ENCODE measurements at places on chromosomes 16 and 17.
A peak's percentile ranks its signal among the peaks of the same experiment; 100 is the strongest.

- no peak for DNase-seq
Measured at GRCh38 chr16:12016291-12016947, 39.9 kb downstream of the SNX29 start.

- no peak for DNase-seq
Measured at GRCh38 chr16:73149334-73149733, 101.4 kb upstream of the ZFHX3 start.

DNA sequence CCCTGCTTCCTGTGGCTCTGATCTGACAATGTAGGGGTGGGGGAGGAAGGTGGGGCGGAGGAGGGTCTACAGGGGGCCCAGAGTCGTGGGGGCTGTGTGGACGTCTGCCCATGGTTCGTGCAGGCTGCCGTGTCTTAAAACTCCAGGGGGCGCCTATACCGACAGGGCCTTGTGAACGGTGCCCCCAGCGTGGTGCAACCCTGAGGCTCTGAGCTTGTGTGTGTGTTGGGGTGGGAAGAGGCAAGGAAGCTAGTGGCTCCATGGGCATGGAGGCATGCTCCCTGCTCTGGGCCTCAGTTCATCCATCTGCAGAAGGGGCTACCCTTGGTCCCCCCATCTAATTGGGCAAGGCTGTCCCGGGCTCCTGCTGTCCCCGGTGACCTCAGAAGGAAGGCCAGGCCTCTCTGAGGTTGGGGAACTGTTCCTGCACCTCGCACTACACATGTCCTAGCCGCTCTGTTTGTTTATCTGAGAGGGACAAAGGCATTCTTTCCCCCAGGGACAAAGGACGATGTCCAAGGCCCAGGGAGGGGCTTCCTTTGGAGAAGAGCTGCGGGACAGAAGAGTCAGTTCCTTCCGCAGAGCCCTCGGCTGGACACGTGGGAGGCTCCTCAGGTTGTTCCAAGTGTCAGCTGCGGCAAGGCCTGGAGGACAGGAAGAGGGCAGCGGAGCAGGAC is 13.5 kb downstream of the CA4 start:
- peak; percentile 50 for DNase-seq

DNA sequence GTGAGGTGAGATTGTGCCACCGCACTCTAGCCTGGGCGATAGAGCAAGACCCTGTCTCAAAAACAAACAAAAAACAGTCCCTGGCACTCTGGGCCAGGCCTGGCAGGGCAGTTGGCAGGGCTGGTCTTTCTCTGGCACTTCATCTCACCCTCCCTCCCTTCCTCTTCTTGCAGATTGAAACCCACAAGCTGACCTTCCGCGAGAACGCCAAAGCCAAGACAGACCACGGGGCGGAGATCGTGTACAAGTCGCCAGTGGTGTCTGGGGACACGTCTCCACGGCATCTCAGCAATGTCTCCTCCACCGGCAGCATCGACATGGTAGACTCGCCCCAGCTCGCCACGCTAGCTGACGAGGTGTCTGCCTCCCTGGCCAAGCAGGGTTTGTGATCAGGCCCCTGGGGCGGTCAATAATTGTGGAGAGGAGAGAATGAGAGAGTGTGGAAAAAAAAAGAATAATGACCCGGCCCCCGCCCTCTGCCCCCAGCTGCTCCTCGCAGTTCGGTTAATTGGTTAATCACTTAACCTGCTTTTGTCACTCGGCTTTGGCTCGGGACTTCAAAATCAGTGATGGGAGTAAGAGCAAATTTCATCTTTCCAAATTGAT is 24.8 kb downstream of the STH start:
- DNase-seq: no peak
